ENCODE measurements at places on chromosomes 5 and 9. TPM values are rescaled to one million over a fixed set of nuclear protein-coding genes. Genes with fewer than 3 reads are reported as not detected.

DNA sequence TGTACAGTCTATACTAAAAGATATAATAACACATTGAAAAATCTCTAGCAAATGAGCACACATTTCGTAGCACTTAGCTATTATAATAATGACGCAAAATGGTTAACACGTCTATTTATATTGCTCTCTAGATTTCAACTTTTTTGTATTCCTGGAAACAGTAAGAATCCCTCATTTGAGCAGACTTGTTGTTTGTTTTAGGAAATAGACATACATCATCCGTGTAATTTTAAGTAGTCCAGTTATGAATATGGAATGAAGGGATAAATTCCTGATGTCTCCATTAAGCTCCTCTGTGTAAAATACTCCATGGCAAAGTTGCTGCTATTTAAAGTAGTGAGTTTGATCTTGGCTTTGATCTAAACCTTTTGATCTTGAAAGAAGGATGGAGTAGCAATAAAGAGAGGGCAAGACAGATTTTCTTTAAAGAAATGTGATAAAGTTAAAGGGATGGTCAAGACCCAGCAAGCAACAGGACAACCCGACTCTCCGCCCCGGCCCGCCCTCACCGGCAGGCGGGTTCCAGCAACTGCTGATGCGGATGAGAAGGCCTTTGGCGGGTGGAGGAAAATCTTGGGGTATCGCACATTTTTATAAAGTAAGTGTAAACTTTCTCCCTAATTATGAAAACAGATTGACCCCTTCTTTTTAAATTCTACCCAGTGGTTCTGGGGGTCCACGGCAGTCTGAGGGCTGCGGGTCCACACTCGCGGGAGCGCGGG is 277.4 kb downstream of the AOPEP start:
- DNase-seq, result peak; percentile 45

DNA sequence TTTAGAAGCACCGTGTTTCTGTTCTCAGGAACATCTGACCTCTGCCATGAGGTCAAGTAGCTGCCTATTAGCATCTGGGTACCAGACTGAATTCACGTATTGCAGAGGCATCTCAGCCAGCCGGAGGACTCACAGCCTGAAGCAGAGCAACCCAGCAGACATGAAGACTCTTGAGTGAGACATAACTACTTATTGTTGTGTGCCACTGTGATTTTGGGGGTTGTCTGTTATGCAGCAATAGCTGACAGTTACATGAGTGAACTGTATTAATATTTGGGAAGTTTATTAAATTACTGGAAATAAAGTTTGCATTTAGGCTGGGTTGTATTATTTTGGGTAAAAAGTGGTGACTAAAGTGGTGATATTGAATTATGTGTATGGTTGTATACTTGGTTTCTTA is 1.3 kb upstream of the ACOT12 start:
- no peak for DNase-seq

DNA sequence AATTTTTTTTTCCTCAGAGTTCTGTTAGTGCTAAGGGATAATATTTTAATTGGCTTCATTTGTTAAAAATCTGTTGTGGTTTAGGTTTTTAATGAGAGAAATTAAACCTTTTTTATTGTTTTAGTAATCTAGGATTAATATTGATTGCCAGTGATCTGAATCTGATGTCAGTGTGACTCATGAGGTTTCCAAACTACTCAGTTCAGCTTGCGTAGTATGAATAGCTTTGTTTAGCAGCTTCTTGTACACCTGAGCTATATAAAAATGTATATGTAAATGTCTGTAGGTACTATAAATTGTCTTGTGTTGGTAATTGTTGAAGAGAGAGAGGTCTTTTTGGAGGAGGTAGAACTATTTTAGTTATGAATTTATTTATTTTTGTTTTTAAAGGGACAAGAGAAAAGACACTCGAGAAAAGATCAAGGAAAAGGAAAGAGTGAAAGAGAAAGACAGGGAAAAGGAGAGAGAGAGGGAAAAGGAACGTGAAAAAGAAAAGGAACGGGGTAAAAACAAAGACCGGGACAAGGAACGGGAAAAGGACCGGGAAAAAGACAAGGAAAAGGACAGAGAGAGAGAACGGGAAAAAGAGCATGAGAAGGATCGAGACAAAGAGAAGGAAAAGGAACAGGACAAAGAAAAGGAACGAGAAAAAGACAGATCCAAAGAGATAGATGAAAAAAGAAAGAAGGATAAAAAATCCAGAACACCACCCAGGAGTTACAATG is 26.3 kb downstream of the SREK1 start:
- no peak for DNase-seq

The ELL2 gene
- 5.4 TPM for total RNA-seq

Data from cerebellum (tissue), 4 donors.